Common myeloid progenitor, CD34-positive (primary cell): ENCODE measurements at places on chromosomes 11 and 22.
A peak's percentile ranks its signal among the peaks of the same experiment; 100 is the strongest.

GRCh38 chr11:72613977-72614376, 60.2 kb downstream of the PDE2A start:
- DNase-seq = peak; percentile 64

DNA sequence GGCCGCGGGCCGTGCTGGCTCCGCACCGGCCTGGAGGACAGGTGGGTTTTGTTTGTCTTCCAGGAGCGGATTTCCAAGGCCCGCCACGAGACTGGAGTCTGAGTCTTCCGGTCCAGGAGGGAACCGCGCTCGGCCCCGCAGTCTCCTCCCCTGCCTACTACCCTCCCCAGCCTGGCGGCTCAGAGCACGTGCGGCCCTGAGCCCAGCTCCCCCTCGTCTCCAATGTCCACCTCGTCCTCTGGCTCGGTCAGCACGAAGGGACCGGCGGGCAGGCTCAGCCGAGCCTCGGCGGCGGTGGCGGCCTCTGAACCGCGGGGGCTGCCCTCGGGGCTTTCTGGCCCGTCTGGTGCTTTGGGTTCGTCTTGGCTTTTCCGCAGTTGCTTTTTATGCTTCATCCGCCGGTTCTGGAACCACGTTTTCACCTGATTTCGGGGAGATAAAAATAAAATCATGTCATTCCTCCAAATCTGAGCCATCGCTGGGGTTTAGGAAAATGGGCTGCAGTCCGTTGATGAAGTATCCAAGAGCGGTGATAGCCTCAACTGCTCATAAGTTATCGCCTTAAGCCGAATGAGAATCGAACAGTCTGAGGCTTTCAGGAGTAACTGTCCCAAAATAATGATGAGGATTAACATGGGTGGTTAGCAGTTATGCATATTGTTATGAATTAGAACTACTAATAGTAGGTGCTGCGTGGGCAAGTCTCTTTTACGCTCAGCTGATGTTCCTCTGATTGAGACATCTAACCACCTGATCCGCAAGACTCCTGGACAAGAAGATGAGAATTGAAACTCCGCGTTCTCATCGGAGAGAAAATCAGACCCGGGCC, 4.0 kb downstream of the BSX start:
- no peak for DNase-seq

DNA sequence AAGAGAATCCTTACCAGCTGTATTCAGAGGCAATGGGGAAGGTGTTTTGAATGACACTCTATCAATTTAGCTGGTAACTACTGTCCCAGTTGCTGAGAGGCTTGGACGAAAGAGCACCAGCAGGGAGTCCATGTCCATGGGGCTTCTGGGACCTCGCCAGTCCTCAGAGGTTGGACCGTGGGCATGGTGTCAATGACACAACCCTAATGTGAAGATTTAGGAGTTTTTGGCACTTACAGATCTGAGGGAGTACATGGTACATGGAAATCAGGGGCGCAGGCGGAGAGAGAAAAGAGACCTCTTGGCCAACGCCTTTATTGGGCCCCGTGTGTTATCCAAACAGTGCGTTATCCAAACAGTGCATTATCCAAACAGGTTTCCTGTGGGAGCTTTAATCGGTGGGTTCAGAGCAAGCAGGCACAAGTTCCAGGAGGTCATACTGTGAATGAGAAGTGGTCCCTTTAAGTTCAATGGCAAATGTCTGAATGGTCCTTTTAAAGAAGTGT, 169.1 kb upstream of the B3GAT1 start:
- no peak for DNase-seq

- no peak for DNase-seq
Measured at GRCh38 chr11:34915136-34916014, 804 bp downstream of the APIP start.

- no peak for DNase-seq
Measured at GRCh38 chr22:30984317-30984716, 15.3 kb downstream of the TUG1 start.

DNA sequence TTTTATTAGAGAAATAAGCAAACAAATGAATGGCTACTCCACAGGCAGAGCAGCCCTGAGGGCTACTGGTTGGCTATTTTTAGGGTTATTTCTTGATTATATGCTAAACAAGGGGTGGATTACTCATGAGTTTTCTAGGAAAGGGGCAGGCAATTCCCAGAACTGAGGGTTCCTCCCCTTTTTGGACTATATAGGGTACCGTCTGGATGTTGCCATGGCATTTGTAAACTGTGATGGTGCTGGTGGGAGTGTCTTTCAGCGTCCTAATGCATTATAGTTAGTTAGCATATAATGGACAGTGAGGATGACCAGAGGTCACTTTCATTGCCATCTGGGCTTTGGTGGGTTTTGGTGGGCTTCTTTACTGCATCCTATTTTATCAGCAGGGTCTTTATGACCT, 19.2 kb downstream of the SLC22A6 start:
- no peak for DNase-seq

GRCh38 chr11:117771197-117771596, 25.8 kb downstream of the DSCAML1 start:
- no peak for DNase-seq

DNA sequence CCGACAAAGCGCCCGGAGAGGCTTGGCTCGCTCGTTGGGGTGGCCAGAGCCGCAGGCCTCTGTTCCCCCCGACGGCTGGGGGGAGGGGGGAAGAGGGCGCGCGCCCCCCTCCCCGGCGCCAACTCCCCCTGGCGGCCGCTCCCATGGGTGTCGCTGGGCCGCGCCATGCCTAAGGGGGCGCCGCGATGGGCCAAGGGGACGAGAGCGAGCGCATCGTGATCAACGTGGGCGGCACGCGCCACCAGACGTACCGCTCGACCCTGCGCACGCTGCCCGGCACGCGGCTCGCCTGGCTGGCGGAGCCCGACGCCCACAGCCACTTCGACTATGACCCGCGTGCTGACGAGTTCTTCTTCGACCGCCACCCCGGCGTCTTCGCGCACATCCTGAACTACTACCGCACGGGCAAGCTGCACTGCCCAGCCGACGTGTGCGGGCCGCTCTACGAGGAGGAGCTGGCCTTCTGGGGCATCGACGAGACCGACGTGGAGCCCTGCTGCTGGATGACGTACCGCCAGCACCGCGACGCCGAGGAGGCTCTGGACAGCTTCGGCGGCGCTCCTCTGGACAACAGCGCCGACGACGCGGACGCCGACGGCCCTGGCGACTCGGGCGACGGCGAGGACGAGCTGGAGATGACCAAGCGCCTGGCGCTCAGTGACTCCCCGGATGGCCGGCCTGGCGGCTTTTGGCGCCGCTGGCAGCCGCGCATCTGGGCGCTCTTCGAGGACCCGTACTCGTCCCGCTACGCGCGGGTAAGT, 1.4 kb downstream of the KCNC1 start:
- DNase-seq = peak; percentile 24

GRCh38 chr11:93652161-93652597, 9.3 kb upstream of the CEP295 start:
- DNase-seq = peak; percentile 51

DNA sequence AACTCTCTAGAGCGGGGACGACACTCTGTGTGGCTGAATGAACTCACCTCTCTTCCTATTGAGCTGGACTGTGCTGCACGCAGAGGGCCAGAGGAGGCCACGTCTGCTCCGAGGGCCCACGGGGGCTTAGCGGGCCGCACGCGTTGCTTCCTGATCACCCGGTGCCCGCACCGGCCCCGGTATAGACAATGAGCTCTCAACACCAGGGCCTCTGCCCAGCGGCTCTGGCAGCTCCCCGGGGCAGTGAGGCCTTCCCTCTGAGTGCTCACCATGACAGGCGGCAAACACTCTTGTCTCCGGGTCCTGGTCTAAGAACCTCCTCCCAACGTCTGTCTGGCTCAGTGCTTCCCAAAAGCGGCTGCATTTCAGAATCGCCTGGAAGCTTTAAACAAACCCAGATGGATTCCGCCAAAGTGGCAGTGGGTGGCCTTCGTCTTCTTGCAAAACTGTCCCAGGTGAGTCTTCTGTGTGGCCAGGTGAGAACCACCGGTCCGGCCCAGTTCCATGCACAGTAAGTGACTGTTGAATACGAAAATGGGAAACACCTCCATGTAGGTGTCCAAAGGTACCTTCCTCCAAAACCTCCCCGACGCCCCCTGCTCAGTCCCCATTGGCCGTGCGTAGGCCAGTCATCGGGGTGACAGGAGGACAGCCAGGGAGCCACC, 47.8 kb upstream of the CCND1 start:
- DNase-seq = no peak

DNA sequence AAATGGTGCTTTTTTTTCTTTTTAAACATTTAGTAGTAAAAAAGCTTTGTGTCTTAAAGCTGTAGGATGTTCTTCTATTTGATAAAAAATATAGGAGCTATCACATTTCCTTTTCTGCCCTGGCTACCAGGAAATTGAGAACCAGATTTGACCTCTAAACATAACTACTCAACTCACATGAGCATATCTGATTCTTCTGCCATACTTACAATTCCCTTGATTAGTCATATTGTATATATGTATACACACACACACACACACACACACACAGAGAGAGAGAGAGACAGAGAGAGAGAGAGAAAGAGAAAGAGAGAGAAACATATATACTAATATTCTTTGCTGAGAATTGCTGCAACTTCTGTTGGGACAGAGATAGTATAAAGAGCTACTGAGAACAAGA, 23.0 kb upstream of the GDPD4 start:
- DNase-seq = no peak

GRCh38 chr11:45208135-45208534, 61.7 kb downstream of the PRDM11 start:
- DNase-seq = no peak

- DNase-seq = no peak
Measured at GRCh38 chr22:34017205-34017604, 96.9 kb upstream of the LARGE1 start.
